ENCODE measurements at places on chromosomes 4 and X.

GRCh38 chr4:76652389-76652788, 217.4 kb downstream of the SHROOM3 start:
- DNase-seq, result no peak

GRCh38 chr4:148630051-148630450, 187.8 kb upstream of the NR3C2 start:
- no peak for DNase-seq

DNA sequence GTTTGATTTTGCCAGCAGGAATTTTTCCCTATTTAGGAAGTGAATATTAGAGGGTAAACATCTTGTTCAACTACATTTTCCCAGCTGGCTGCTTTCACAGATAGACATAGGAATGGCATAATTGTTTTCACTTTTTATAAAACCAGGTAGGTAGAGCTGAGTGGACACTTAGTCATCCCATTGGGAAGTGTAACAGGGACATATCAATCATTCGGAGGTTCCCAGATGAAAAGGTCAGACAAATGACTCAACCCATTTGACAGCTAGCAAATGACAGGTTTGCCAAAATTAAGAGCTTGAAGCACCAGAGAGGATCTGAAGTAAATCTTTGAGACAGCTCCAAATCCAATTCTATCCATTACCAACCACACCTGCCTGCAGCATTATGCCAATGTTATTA, 205.3 kb downstream of the SLC39A8 start:
- DNase-seq, result no peak

DNA sequence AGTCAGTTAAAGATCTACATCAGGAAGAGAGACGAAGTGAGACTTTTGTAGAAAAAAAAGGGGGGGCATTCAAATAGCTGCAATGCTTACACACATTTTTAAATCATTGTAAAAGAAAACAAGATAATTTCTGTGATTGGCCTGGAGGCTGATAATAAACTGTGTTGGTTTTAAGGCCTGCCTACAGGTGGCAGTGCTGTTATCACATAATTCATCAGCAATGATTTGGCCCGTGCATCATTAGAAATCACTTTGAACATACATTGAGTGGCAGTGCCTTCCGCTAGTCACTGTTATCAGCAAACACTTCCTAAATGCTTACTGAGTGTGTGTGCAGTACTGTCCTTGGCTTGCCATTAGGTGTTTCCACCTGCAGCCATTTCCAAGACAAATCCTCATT, 831.9 kb downstream of the TRIML1 start:
- DNase-seq, result no peak

GRCh38 chr4:2942037-2942531, 21.1 kb downstream of the NOP14 start:
- DNase-seq, result no peak

DNA sequence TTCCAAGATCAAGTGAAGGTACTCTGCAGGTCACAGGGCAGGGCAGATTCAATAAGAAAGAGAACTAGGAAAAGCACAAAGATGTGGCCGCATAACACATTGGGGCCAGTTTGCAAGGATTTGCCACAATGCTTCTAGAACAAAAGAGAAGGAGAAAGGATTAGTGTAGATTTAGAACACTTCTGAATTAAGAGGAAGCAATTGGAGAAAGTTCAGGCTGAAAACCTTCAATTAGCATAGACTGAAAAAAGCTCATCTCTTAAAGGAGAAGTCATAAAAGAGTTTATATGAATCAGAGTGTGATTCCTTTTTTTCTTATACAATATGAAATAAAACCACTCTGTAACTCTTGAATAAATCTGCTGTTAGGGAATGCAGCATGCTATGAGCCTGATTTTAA, 215.6 kb upstream of the FAT1 start:
- no peak for DNase-seq

DNA sequence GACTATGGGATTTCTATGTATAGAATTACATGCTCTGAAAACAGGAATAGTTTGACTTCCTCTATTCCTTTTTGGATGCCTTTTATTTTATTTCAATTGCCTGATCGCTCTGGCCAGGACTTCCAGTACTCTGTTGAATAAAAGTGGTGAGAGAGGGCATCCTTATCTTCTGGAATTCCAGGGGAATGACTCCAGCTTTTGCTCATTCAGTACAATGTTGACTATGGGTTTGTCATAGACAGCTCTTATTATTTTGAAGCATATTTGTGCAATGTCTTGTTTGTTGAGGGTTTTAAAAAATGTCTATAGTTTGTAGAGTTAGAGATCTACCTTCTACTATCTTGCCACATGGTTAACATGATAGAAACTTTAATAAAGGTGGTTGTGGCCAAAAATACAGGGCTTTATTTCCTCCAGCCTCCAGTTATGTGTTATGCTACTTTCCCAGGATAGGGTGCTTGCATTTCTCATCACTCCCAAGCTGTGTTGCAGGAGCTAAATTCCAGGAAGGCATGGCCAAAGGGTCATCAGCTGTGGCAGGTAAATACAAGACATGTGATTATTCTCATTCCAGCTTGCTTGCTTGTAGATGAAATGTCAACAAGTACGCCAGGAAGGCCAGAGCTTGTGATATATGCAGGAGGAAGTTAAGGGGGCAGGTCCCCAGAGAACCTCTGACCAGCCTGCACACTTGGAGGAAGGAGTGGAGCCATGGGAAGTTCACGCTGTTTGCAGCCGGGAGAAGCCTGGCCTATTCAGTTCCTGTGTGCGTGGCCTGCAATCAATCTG, 142.4 kb upstream of the CPXCR1 start:
- DNase-seq, result no peak

DNA sequence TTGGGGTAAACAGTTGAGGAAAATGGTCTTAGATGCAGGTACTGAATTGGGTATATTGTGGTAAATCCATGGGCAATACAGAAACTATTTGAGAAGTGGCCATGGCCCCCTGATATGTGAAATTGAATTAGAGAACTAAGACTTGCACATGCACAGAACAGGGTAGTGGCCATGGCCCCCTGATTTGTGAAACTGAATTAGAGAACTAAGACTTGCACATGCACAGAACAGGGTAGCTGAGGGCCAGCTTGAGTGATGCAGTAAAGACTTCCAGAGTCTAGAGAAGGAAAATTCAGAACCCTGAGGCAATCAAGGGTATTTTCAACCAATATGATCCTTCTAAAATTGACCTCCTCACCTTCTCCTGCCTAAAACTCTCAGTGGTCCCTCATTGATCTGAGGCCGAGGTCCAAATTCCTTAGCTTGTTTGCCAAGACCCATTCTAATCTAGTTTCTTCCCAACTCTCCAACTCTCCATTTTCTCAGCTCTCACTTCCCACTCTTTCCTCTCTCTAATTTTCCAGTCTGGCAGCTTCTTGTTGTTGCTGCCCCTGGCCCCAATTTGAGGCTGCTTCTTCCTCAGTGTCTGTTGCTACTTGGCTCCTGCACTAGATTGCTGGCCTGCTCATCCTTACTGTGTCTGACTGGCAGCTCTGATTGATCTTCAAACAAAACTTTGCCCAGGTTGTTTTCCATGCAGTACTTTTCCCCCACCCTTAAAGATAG, 72.4 kb downstream of the FRAS1 start:
- no peak for DNase-seq

DNA sequence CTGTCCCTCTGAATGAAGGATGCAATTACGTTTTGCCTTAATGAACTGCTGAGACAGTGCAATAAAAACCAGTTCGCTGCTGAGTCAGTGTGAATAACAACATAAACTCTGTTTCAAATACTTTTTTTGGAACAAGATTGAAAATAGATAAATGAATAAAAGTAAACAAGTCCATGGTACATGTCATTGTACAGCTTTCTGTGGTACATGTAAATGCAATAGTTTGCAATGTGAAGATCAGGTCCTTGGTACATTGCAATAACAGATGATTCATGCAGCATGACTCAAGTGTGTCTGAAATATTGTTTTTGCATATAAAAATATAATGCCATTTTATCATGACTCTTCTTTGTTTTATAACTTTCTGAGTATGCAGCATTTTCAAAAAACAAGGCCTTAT, 193.4 kb upstream of the PACRGL start:
- DNase-seq, result no peak

- DNase-seq, result no peak
These were observed 902.5 kb downstream of the FAM133A start for GRCh38 chrX:94576367-94577004.

DNA sequence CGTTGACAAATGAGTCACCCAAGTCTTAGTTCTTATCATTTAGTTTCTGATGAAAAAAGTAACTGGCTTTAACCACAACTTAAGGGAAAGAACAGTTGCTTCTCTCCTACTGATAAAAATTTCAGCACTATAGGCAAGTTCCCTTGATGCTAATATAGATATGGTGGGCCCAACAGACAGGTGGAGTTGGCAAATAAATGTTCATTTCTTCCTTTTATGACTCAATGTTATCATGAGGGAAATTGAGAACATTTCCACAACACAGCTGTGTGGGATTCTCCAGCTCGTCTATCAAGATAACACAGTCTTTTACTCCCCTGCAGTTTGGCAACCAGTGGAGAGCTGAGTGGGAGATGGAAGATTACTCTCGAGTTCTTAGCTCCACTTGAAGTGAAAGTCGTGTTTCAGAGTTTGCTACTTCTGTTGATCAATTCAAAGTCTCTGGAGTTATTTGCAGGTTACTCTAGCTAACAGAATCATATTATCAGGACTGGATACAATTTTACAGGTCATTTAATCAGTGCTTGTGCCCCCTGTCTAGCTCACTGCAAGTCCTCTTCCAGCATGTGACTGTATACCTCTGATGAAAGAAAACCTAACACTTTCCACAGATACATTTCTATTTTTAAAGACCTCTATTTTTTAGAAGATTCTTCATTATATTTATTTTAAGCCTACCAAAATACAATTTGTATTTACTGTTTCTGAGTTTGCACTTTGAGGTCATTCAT, 270.6 kb upstream of the GK2 start:
- DNase-seq, result no peak

- no peak for DNase-seq
These were observed 679.9 kb downstream of the RPA4 start for GRCh38 chrX:97563531-97564133.

GRCh38 chr4:98778206-98778605, 119.8 kb upstream of the TSPAN5 start:
- no peak for DNase-seq

Data from anterior cingulate cortex (tissue), 58 donors.